SK-N-DZ (cell line): ENCODE measurements at places on chromosomes 7 and 10.

- DNase-seq: peak; percentile 61
Measured at GRCh38 chr7:151243408-151244195, 4.9 kb downstream of the SMARCD3 start.

GRCh38 chr10:68135362-68135761, 26.1 kb downstream of the MYPN start:
- no peak for DNase-seq

DNA sequence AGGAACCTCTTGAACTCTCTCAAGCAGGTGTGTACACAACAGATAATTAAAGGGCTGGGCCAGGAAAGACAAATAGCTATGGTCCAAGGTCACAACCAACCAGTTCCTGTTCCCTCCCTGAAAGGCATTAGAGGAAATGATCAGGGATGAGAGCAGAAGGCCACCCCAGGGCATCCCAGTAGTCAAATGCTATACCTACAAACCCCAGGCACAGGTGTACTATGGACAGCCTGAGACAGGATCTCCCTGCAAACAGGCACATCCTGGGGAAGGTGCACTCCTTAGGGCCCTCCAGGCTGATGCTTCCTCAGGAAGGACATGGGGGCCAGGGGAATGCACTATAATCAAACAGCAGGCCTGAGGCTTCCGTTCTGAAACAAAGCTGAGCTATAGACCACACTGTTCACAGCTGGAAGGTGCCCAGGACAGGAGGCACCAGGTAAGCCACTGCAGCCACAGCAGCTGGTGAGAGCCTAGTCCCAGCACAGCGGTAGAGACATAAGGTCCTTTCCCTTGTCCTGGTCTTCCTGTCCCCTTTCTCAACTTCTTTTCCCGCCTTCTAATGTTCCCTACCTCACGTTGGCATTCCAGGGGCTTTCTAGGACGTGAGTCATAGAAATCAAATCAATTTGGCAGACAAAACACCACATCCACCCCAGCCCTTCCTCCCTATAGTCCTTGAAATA, 13.3 kb downstream of the PARP12 start:
- no peak for DNase-seq

GRCh38 chr7:73963252-73963822, 64.6 kb upstream of the ELN start:
- no peak for DNase-seq

- DNase-seq: no peak
Measured at GRCh38 chr7:155066417-155066950, 3.6 kb upstream of the HTR5A start.

DNA sequence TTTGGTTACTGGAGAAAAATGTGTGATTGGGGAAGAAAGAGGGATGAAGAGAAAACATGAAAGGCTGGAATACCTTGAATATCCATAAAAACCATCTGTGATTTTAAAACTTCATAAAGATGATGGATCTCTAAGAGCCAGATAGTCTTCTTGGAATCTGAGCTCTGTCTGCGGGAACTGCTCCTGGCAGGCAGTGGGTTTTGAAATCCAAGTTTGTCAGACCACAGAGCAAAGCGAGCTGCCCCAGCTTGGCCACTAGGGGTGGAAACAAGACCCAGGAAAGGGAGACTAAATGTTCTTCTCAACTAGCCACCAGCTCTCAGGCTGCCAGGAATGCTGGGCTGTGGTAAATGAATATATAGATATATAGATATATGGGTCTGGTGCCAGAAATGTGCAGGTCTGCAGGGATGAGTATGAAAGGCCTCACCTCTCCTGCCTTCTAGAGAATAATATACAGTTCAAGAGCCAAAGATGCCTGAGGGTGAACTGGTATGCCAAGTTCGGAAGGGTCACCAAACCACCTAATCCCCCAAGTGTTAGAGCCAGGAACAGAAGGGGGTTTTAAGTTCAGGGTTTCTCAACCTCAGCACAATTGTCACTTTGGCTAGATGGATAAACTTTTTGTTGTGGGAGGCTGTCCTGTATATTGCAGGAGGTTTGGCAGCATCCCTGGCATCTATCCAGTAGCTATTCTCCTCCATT, 208.8 kb downstream of the KCNMA1 start:
- peak; percentile 18 for DNase-seq

GRCh38 chr10:112475575-112476218, 28.7 kb downstream of the VTI1A start:
- no peak for DNase-seq

DNA sequence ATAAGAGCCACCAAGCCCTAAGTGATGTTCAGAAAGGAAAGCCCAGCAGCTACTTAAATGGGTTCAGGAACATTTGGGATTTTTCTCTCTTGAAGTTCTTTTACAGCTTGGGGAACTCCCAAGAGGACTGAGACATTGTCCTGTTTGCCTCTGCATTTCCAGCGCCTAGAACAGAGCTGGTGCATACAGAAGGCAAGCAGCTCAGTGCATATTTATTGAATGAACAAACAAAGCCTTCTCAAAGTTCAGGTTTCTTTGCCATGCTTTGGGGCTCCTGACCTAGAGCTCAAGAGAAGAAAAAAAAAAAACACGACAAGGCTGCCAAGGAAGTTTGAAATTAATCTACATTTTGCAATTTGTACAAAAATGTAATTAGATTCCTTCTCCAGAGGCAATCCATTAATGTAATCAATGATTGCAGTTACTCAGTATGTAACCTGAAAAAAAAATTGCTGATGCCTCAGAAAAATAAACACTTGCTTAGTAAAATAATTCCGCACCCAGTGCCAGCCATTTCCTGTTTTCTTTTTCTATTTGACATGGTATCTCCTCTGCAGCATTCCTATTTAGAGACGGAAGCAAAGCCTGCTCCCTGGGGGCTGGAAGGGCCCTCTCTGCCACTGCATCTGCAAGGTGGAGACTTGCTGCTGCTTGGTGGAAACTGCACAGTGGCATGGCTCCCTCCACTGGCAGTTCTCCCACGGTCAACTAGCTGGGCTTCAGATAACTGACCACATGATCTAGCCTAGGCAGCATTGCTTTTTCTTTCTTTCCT, 157.3 kb downstream of the TMEM178B start:
- no peak for DNase-seq

DNA sequence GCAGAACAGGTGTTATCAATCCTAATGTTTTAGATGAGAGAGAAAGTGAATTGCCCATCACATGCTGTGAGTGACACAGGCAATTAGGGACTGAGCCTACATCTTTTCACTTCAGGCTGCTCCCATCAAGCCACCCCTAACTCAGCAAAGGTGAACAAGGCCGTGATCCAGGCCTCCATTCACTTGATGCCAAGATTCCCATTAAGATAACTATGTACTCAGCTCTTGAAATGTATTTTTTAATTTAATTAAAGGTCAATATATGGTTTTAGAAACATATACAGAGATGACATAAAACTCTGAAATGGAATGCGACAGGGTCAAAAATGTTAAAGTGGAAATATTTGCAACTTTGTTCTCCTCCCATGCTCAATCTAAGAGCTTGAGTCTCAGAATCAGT, 27.9 kb upstream of the UBE2H start:
- DNase-seq: peak; percentile 72
